IMR-90 (cell line): ENCODE measurements at places on chromosomes 4 and X.

GRCh38 chrX:33339219-33339618 is 127.9 kb upstream of the DMD start:
- DNase-seq: peak; percentile 16

DNA sequence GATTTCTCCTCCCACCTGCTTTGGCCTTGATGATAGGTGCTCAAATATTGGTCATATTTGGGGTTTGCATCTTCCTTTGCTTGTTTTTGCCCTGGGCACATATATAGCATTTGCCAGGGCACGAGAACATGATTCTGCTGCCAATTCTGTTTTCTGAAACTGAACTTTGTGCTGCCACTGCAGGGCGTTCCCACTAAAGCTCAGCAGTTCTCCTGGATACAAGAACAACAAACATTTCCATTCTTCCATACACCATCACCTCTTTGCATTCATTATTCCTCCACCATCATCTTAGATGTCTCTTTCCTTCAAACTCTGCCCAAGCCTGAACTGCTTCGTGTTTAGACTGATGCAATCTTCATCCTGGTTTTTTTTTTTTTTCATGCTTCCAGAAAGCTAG is 36.3 kb upstream of the GATB start:
- DNase-seq: no peak

- DNase-seq: no peak
These were observed 81.1 kb downstream of the PPP2R2C start for GRCh38 chr4:6391186-6391851.

- no peak for DNase-seq
These were observed 194.7 kb upstream of the CXorf51B start for GRCh38 chrX:146614663-146615478.

GRCh38 chr4:8188743-8189550 is 10.1 kb upstream of the SH3TC1 start:
- DNase-seq: no peak

GRCh38 chr4:1572010-1572385 is 112.1 kb downstream of the FAM53A start:
- no peak for DNase-seq

DNA sequence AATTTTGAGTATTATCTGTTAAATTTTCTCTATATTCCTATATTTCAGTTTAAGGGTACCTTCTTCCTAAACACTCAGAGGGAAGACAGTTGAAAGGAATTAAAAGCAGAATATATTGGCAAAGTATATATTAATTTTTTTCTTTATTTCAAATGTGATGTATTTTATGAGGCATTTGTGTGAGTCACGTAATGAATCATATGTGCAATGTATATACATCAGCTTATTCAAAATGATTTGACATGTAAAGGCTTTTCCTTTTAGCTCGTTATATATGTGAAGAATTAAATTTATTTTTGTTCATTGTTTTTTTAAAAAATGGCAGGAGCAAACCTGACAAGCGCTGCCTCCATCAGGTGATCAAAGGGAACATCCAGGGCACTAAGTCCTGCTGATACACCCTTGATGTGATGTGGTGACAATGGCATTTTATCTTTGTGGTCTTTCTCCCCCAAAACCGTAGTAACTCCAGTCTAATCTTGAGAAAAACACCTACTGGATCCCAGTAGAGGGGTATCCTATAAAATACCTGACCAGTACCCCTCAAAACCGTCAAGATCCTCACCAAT is 8.9 kb downstream of the WWC2 start:
- peak; percentile 62 for DNase-seq

- no peak for DNase-seq
These were observed 107.6 kb upstream of the BMP3 start for GRCh38 chr4:80922941-80923340.

GRCh38 chr4:5710961-5711478 is at the start of gene EVC:
EVC (plus strand) TSS chr4:5711201; CDS start chr4:5711381, 180 bp downstream.
- DNase-seq: peak; percentile 74

DNA sequence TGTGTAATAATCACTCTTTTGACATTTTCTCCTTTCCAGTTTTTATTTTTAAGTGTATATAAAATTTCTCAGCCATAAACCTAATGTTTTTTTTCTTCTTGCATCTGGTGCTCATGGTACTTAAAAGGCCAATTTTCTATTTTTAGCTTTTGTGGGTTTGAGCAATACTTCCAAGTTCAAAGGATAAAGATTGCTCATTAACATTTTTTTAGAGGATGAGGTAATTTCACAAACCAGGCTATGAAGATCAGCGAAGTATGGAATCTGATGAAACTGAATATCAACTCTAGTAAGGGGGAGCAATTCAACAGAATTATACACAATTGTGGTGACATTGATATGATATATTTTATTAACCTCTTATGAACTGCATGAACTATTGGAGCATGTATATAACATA is 25.8 kb upstream of the KLHL34 start:
- DNase-seq: peak; percentile 74

DNA sequence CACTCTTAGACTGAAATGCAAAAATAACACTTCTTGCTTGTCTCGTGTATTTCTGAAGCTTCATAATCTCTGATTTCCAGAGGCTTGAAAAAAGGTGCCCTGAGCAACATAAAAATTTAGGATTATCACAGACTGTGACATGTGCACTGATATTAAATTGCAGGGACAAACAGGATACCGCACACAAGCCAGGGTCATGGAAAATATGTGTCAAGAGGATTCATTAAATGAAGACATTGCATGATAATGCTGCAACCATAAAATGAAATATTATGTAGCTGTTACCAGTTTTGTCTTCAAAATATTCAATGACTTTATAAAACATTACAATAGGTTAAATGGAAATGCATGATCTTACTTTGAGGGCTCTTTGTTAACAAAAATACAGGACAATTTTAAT is 328.0 kb downstream of the KCTD8 start:
- DNase-seq: no peak

- DNase-seq: no peak
These were observed 24.4 kb downstream of the FSTL5 start for GRCh38 chr4:162139412-162139811.

- DNase-seq: no peak
These were observed at the start of gene CYSLTR1 for GRCh38 chrX:78327370-78328086. CYSLTR1 (minus strand) TSS chrX:78327611; CDS start chrX:78273746, 53,865 bp downstream.

DNA sequence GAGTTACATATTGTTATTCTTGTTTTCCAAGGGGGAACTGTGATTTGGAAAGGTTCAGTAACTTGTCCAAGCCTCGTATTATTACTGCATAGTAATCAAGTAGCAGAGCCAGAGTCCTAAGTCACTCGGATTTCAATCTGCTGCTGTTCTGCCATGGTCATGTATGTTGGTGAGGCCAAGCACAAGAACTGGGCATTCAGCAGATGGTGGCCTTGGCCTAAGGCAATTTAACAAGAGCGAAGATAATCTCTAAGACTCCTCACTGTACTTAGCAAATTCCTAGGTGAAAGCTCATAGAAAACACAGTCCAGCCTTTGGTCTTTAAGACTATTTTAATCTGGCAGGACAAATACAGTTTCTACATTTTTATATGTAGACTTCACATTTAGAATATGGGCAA is 64.8 kb downstream of the NDST3 start:
- no peak for DNase-seq

GRCh38 chr4:135177321-135177720 is 975.7 kb upstream of the PABPC4L start:
- peak; percentile 9 for DNase-seq

DNA sequence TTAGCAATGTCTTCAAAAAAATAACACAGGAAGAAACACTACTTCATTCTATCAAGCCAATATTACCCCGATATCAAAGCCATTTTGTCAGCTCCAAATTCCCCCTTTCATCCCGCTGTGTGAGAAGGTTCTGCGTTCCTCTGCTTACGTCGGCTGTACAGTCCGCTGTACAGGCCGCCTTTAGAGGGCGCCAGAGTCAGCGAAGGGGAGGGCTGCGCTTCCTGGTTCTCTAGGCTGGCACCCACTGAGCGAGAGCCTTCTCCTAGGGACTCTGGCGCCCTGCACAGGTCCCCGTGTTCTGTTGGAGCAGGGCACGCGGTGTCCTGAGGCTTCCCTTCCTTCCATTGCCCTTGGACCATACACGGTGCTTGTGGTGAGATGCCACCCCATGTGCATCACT is 25.3 kb upstream of the CT45A1 start:
- no peak for DNase-seq

DNA sequence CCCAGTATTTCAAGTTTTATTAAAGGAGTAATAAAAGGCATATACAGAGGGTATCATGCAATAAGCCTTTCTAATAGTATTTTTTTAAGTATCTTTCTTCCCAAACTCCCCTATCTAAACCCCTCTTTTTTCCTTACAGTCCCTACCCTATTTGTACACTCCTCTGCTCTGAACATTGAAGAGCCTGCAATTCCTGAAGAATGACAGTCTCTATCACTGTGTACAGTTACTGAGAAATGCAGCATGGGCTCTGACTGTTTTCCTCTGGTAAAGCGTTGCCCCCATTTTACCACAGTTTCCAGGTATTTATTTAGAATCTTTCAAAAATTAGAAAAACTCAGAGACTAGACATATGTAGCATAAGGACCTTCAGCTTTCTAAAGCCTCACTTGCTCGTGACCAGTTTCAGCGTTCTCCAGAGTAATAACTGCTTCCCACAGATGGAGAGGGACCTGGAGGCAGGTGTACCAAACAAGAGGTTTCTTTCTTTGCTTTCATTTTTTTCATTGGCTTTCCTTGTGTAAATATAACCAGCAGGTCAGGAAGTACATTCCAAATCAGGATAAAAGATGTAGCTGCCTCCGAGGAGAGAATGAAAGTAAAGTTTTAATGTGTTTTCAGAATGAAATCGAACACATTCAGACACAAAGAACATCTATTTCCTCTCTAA is 230.8 kb downstream of the CFAP299 start:
- DNase-seq: no peak

DNA sequence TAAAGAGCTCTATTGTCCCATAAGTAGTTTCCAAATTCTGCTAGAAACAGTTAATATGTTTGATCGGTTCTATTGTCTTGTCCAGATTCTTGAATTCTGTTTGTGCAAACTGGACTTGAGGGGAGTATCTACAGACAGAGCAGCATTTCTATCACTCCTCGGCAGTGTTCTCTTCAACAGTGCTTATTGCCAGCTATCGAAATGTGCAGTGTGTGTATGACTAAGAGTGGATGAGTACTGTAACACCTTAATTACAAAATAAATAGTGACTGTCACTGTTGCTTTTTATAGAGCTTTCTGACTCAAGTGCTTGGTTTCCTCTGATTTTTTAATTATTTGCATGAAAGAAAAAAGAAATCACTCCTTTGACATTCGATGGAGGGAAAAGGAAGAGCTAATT is 274.6 kb downstream of the RPA4 start:
- DNase-seq: no peak

DNA sequence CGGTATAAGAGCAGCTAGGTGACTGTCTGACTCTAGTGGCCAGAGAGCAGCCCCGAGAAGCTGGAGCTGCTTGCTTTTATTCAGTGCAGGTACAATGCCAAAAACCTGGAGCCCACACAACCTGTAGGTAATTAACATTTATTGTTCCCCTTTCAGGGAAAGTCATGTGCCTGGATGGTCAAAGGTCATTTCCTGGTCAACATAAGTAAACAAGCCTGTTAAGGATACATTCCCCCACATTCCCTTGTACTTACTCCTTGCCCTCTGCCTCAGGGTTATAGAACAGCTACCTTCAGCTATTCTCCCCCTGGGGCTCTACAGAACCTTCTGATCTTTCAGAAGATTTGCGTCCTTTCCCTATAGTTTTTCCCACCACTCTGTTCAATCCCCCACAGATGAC is 253.4 kb downstream of the TMA16 start:
- DNase-seq: no peak

GRCh38 chr4:145878501-145879435 is 59.9 kb downstream of the ZNF827 start:
- DNase-seq: peak; percentile 85

DNA sequence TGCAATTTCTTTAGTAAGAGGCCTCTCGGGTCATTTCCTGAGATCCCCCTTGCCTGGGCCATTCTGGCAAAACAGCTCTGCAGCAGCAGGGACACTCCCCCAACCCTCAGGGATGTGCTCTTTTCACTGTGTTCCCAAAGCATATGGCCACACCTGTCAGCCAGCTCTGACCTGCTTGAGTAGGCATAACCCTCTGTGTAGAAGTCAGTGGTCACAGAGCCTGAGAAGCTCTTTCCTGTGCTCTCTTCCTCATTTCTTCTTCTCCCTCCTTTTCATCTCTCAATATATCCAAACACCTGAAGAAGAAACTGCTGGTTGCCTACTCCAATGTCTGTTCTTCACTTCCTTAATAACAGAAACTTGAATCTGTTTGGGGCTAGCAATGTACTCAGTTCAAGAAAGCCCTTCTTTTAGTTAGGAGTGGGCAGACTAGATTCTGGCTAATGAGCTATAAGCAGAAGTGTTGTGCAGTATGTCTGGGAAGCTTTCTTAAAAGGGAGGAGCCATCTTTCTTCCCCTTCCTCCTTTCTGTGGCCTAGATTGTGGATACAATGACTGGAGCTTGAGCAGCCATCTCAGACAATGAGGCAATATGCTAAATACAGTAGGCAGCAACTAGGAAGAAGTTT is 73.3 kb downstream of the PRPS1 start:
- no peak for DNase-seq

DNA sequence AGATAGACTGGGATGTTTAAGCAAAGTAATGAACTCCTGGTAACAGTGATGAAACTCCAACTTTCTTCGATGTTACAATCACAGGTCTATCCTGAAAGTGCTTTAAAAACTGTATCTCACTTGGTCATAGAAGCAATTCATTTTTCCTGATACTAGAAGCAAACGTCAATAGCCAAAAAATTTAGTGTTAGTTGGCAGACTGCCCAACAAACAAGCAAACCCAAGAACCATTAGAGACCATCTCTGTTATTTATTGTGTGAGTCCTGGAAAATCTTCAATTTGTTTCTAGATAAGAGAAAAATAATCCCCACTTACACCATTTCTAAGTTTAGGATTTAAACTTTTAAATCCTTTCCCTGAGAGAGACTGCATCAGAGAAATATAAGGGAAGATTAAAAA is 553.9 kb downstream of the INPP4B start:
- no peak for DNase-seq

GRCh38 chrX:117751155-117751554 is 365.5 kb downstream of the KLHL13 start:
- DNase-seq: no peak

- DNase-seq: no peak
These were observed 51.2 kb upstream of the EDA start for GRCh38 chrX:69564665-69565064.

DNA sequence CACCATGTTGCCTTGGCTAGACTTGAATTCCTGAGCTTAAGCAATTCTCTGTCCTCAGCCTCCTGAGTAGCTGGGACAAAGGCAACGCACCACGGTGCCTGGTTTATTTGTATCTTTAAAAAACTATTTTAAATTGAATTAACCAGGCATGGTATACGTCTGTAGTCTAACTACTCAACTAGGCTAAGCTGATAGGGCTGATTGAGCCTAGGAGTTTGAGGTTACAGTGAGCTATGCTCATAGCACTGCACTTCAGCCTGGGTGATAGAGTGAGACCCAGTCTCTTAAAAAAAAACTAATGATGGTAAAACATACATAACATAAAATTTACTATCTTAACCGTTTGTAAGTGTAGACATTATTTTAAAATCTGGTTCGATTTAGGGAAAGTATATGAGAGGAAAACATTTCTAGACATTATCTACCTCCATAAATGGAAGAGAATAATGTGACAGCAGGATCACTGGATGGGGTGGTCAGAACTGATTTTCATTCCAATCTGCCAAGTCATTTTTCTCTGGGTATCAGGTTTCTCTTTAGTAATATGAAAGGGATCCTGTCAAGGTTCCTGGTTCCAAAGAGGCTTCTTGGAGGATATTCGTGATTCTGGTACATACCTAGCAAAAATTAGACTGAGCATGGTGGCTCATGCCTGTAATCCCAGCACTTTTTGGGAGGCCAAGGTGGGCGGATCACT is 8.7 kb upstream of the ITGB1BP2 start:
- DNase-seq: peak; percentile 72

- DNase-seq: no peak
These were observed 147.2 kb upstream of the WDFY3 start for GRCh38 chr4:85113706-85114105.
